Stimulated activated CD8-positive, alpha-beta memory T cell treated with anti-CD3 and anti-CD28 coated beads, Interleukin-7, amount 100 ng/mL, for 1 hour (primary cell): ENCODE measurements at places on chromosomes 11 and 22.
A peak's percentile ranks its signal among the peaks of the same experiment; 100 is the strongest.

GRCh38 chr11:69211920-69212797, 56.4 kb downstream of the SMIM38 start:
- no peak for DNase-seq

DNA sequence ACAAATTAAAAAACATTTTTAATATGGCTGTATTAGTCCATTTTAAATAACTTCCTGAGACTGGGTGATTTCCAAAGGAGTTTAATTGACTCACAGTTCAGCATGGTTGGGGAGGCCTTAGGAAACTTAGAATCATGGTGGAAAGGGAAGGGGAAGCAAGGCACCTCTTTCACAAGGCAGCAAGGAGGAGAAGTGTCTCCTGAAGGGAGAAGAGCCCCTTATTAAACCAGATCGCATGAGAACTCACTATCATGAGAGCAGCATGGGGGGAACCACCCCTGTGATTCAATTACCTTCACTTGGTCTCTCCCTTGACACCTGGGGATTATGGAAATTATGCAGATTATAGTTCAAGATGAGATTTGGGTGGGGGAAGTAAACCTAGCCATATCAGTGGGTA, 488.6 kb downstream of the ETS1 start:
- DNase-seq, result no peak

DNA sequence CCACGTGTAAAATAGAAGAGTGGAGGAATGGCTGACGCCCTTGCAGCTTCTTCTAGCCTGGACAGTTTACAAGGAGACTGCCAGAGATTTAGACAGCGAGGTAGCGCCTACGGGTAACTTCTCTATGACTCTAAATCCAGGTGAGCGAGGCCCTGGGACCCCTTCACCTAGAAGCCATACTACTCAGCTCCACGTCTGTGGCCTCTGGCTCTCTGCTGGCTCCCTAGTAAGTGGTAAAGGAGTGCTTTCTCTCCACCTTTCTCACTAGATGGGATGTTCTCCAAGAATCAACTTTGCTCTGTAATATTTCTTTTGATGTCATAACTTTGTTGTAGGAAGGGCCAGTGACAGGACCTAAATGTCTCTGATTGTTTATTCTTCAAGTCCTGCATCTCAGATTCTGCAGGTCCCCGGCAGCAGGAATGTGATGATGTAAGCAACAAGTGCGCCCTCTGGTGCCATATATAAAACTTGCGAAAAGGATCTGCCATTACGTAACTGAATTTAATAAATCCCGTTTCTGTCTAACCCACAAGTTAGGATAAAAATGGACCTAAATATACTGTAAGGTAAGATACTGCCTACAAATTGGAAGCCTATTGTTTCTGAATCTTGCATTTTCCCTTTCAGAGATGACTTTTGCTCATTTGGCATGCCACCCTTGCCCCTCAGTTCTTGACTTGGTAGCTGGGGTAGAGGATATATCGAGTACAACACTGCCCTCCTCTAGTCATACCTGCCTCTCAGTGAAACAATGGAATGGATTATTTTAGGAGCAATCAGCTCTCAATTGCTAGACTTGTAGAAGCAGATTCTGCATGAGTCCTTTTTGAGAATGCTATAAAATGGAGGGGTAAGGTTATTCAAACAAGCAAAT, 11.0 kb upstream of the PTPN5 start:
- DNase-seq, result peak; percentile 7

GRCh38 chr22:20066617-20067383, 13.2 kb upstream of the DGCR8 start:
- no peak for DNase-seq

DNA sequence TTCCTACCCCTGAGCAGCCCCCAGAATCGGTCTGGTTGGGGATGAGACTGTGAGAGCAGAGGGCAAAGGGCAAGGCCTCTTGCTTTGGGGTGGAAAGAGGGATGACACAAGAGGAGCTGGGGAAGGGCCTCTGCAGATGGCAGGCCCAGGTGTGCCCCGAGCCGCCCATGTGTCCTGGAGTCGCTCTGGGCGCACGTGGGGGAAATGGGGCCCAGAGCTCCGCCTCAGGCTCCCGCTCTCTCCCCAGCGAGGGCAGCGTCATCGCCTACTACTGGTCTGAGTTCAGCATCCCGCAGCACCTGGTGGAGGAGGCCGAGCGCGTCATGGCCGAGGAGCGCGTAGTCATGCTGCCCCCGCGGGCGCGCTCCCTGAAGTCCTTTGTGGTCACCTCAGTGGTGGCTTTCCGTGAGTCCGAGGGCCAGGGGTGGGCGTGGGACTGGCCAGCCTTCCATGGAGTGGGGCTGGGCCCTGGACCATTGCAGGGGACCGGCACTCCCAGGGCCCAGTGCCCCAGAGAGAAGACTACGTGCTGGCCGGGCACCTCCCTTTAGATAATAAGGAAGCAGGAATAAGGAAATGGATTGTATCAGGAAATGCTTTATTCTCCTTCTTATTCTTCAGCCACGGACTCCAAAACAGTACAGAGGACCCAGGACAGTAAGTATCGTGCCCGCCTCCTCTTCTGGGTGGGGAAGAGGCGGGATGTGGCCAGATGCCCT, 30.1 kb downstream of the ST14 start:
- DNase-seq, result no peak

- no peak for DNase-seq
These were observed 89.5 kb upstream of the ISX start for GRCh38 chr22:34976474-34976873.

- DNase-seq, result no peak
These were observed 21.1 kb downstream of the ASCC2 start for GRCh38 chr22:29816980-29817379.

DNA sequence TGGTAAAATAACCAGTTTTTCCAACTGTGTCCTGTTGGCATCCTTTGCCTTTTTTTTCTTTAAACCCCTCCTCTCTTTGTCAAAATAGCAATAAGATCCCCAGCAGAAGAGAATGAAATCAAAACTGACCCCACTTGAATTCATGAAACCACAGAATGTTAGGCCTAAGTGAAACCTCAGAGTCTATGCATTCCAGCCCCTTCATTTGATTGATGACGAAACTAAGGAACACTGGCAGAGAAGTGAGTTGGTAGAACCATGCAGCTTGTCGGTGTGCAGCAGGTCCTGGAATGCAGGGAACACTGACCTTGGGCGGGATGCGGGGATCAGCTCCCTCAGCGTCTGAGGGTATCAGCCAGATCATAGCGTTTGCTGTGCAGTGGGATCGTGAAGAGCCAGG, 57.5 kb downstream of the GRK3 start:
- no peak for DNase-seq

- DNase-seq, result no peak
These were observed 32.2 kb downstream of the LRRC74B start for GRCh38 chr22:21077884-21078508.

DNA sequence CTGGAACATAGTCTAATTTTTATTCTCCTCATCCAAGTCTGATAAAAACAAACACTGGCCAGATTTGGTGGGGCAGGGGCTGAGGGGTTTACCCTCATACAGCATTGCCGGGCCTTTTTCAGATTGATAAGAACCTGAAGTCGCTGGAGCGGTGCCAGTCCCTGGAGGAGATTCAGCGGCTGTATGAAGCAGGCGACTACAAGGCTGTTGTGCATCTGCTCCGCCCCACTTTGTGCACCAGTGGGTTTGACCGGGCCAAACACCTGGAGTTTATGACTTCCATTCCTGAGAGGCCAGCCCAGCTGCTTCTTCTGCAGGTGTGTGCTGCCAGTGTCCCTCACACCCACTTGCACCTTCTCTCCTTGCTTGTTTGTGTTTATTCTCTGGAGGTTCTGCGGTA, 55.8 kb downstream of the CABIN1 start:
- DNase-seq, result no peak

GRCh38 chr11:11028017-11028692, 170.3 kb upstream of the ZBED5 start:
- DNase-seq, result peak; percentile 64
